Stimulated activated naive CD4-positive, alpha-beta T cell (primary cell): ENCODE measurements at places on chromosomes 1 and 21.
A peak's percentile ranks its signal among the peaks of the same experiment; 100 is the strongest.

GRCh38 chr1:12275370-12275769, 45.5 kb downstream of the VPS13D start:
- no peak for DNase-seq

- no peak for DNase-seq
Measured at GRCh38 chr1:37433171-37433570, 41.2 kb upstream of the ZC3H12A start.

DNA sequence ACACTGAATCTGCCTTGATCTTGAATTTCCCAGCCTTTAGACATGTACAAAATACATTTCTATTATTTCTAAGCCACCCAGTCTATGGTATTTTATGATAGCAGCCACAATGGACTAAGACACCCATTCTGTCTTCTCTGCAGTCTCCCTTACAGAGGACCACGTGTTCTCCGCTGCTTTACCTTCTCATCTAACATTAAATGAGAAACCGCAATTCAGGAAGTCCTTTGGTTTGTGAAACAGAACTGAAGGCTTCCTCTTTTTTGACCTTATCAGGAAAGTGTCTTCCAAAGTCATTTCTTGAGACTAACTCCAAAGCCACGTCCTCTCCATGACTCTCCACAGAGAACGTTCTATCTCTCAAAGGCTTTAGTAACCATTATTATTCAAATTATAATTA, 560.1 kb downstream of the OMA1 start:
- DNase-seq = no peak

GRCh38 chr1:42822800-42823392, 5.7 kb upstream of the SVBP start:
- no peak for DNase-seq

DNA sequence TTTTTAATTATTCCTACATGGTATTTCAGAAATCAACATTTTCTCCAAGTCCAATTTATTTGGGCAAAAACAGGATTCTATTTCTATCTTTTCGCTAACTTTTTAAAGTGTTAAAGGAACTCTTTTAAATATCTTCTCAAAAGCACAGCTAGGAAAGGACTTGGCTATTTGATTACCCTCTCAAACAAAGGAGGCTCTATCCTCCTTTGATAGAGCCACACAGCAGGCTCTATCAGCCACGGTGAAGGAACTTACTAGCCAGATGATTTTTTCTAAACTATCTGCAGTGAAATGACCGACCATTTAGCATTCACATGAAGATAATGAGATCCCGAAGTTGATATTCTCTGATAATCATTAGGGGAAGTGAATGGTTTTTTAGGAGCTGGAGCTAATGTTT, 9.1 kb downstream of the ANGPTL7 start:
- no peak for DNase-seq

GRCh38 chr1:34419663-34420136, 243.0 kb downstream of the C1orf94 start:
- DNase-seq = no peak

- DNase-seq = no peak
Measured at GRCh38 chr1:185450060-185450788, 133.2 kb upstream of the IVNS1ABP start.

GRCh38 chr21:35909456-35910223, 150.7 kb downstream of the SETD4 start:
- no peak for DNase-seq

GRCh38 chr1:117009132-117009531, 7.6 kb downstream of the CD101 start:
- DNase-seq = no peak

- no peak for DNase-seq
Measured at GRCh38 chr1:214439352-214440119, 111.9 kb downstream of the PTPN14 start.

- DNase-seq = no peak
Measured at GRCh38 chr1:197314682-197315081, 46.6 kb downstream of the CRB1 start.

- DNase-seq = no peak
Measured at GRCh38 chr1:39508857-39509305, 17.4 kb downstream of the BMP8A start.

GRCh38 chr1:7538033-7538432, 233.1 kb upstream of the VAMP3 start:
- no peak for DNase-seq

DNA sequence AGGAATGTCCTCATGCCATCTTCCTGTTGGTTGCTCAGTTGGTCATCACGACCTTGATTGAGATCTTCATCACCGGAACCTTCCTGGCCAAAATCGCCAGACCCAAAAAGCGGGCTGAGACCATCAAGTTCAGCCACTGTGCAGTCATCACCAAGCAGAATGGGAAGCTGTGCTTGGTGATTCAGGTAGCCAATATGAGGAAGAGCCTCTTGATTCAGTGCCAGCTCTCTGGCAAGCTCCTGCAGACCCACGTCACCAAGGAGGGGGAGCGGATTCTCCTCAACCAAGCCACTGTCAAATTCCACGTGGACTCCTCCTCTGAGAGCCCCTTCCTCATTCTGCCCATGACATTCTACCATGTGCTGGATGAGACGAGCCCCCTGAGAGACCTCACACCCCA, 42.9 kb downstream of the KCNJ15 start:
- no peak for DNase-seq

DNA sequence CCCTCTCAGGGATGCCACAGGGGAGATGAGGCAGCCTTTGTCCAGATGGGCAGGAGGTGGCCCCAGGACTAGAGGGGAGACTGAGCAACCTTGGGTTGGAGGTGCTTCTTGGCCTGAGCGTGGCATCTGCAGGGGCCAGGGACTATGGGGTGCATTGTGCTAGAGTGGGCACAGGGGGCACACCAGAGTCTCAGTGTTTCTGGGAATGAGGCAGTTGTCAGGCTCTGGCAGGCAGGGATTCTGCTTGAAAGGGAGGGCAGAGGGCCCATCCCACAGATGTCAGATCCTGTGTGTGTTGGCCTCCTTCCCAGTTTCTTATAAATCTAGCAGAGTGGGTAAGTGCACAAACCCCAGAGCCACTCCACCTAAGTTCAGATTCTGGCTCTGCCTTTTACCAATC, 13.7 kb downstream of the LGR6 start:
- DNase-seq = no peak

DNA sequence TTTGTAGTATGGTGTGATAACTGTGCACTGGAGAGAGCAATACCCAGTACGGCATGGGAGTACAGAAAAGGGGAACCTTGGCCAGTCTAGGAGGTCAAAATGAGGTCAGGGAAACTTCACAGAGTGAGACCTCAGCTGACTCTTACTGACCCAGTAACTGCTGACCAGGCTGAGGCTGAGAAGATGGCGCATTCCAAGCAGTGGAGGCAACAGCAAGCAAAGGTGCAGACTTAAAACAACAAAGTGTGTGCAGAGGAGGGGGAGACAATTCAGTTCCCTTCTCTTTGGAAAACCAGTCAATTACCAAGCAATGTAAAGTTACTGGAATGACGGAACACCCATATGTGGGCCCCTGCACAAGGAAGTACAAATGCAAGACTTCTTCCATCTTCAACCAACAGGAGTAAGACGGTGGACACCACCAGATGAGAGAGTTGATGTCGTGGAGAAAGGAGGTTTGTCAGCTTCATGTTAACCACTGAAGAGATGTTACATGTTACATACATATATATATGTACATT, 54.6 kb upstream of the PRDX6 start:
- no peak for DNase-seq

DNA sequence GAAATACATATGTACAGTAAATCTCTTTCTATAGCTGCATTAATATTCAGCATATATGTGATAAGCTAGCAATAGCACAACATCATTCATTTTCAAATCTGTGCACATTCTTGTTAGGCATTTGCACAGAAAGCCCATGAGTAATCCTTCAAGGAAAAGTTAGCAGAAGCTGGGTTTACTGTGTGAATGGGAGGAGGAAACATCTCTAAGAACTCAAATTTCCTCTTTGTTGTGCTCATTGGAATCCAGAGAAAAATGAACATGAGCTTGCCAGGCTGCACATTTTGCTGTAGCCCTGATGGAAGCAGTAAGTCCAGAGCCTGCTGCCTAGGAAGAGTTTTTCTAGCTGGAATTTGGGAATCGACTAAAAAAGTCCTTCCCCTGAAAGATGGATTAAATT, 214.2 kb upstream of the FOXD3 start:
- DNase-seq = no peak

- DNase-seq = no peak
Measured at GRCh38 chr1:172185211-172185610, 235.3 kb upstream of the C1orf105 start.

DNA sequence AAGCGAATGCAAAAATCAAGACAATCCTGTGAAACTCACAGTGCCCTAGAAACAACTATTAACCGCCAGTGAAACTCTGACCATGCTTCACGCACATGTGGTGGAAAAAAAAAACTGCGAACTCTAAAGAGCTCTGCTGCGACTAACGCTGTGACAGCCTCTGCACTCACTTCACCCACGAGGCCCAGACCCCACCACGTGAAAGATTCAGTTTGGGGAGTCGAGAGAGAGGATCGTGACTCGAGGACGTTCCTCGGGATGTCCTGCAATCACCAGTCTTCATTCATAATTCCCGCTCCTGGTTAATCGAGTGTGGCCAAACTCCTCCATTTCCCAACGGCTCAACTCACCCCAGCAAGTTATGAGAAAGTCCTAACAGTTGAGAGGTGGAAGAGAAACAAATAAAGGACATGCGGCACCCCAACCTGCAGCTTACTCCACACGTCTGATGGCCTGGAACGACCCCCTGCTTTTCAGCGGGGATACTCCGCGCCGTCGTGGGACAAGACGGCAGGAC, 1.1 kb downstream of the SERBP1 start:
- DNase-seq = peak; percentile 27

DNA sequence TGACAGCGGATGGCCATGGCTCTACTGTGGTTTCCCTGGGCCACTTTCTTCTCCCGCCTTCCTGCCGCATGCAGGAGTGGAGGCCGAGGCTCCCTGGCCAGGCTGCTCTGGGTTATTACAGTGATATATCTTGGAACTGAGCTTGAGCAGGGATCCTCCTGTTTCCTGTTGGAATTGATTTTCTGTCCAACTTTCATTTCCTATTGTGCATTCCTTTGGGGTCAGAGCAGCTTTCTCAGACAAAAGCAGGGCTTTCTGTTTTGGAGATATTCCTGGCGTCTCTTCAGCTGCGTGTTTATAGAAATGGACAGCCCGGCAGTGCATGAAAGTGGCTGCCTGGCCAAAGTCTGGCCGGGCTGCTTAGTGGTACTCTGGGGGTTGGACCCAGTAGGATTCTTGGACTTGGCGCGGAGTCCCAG, 146.4 kb downstream of the KIF26B start:
- DNase-seq = no peak

DNA sequence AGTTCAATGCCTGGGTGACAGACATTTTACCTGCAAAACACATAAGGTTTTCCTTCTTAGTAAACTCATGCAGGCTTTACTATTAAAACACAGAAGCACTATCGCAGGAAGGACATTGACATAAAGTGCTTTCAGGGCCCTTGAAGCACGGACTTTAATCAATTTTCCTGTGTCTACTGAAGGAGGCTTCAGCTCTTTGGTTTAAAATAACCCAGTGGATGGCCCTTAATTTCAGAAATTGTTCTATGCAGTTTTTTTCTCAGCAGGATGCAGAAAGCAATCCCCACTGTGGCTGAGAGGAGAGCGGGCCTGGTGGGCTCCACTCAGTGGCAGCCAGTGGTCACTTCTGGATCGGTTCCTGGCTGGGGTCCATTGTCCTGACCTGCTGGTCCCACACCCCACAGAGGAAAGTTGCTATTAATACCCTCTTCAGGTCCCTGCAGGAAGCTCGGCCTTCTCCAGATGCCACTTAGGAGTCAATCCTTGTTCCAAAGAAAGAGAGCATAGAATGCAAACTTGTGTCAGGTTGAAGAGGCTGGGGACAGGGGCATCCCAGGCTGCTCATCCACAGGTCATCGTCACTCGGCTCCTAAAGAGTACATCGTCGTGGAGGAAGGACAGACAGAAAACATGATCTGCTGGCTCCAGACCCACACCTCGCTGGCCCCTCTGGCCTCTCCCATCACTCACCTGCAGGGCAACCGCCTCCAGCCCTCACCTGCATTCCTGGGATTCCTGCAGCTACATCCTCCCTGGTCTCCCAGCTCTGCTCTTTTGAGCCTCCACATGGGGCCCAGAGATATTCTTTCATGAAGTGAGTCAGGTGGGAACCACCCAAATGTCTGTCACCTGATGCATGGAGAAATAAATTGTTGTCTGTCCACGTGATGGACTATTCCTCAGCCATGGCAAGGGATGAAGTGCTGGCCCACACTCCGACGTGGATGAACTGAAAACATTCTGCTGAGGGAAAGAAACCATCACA, 153.1 kb downstream of the PSMG1 start:
- DNase-seq = no peak

- DNase-seq = no peak
Measured at GRCh38 chr1:182181167-182181572, 119.7 kb upstream of the ZNF648 start.

DNA sequence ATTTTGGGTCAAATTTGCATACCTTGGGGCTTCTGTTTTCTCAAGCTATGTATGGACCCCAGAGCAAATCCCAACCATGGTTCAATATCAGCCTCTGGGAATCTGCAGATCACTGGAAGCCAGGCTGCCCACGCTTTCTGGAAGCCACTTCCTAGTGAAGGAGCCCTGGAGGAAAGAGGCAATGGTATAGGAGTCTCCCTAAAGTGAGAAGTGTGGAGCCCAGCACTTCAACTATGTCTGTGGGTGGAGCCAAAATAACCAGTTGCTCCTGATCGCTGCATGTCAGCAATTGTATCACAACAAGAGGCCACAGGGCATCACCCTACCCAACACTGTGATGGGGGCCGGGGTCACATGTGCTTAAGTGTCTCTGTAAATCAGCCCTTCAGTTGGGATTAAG, 26.9 kb downstream of the ETS2 start:
- DNase-seq = no peak

DNA sequence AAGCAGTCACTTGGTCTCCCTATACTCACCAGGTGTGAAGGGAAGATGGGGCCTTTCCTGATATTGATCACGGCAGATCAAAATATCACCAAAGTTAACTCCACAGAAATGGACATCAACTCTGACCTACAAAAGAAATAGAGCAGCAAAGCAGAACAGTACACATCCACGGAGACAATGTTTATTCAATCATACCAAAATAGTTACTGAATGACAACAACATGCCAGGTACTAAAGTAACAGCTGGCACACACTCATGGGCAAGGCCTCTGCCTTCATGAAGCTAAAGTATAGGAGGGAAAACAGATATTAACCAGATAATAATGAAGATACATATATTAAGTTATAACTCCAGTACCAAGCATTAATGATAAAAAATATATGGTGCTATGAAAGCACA, 59.2 kb upstream of the RASAL2 start:
- no peak for DNase-seq
